Tracheal epithelial cell (primary cell): ENCODE measurements at places on chromosomes 7 and 10. TPM values are rescaled to one million over a fixed set of nuclear protein-coding genes. Genes with fewer than 3 reads are reported as not detected.

Gene ZNF488
- 0.24 and 1.1 TPM in 2 replicates for total RNA-seq

Gene CYP2C19
- total RNA-seq, result 0.21 TPM in 1 of 2 replicates, not detected in the other

Gene FAM131B
- total RNA-seq, result 0.21 and 0.24 TPM in 2 replicates

Gene PIP
- total RNA-seq, result not detected in 2 replicates

Gene CTBP2
- total RNA-seq, result 105 and 125 TPM in 2 replicates

Gene CTTNBP2
- total RNA-seq, result 0.72 and 1.1 TPM in 2 replicates
